ENCODE measurements at places on chromosomes 4 and X. TPM values are rescaled to one million over a fixed set of nuclear protein-coding genes. Genes with fewer than 3 reads are reported as not detected.

The HTR2C gene
- not detected for total RNA-seq

The EREG gene
- total RNA-seq: not detected

The RPS6KA6 gene
- 1.4 TPM for total RNA-seq

The MAGEA10 gene
- not detected for total RNA-seq

The CYSLTR1 gene
- 0.12 TPM for total RNA-seq

The GPR119 gene
- not detected for total RNA-seq

The USP51 gene
- 8.1 TPM for total RNA-seq

The TMSB15A gene
- 2.1 TPM for total RNA-seq

The LONRF3 gene
- total RNA-seq: not detected

The TSPAN6 gene
- 111 TPM for total RNA-seq

The NLGN4X gene
- not detected for total RNA-seq

DNA sequence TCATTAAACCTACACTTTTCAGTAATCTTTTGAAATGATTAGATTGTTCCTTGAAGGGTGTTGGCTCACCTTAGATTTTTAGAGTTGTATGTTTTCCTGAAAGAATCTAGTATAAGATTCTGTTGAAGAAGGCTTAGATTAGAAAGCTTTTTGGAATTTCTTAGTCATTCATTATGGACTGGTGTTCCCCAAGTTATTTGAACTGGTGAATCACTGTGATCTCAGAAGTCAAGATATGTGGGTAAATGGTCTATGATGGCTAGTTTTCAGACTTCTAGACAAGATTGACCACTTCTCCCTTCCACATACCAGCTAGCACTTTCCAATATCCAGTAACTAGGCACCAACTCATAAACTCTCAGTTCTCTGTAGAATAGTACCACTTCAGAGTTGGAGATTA lies 138.1 kb downstream of the KDM6A start:
- no peak for DNase-seq

DNA sequence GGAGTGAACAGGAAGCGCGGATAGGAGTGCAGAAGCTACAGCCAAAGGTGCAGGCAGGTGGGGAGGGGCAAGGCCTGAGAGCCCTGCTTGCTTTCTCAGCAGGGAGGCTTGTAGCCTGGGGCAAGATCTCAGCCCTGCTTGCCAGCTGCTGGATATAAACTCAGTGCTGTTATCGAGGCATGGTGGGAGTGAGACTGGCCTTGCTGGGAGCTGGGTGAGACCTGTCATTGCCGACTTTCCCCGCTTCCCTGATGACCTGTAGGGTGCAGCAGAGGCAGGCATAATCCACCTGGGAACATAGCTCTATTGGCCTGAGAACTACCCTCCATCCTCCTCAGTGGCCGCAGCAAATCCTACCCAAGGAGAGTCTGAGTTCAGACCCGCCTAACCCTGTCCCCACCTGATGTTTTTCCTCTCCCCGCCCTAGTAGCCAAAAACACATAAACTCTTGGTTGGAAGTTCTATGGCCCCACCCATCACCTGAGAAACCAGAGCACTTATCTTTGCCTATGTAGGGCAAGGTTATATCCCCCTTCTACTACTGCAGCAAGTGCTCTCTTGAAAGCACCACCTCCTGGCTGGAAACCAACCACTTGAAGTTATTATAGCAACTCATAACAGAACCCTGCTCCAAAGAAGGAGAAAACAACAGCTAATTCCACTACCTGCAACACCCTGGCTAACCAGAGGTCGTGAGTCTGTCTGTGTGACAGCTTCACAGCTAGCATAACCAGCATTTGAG lies 80.7 kb downstream of the FHIP1A start:
- DNase-seq: no peak

DNA sequence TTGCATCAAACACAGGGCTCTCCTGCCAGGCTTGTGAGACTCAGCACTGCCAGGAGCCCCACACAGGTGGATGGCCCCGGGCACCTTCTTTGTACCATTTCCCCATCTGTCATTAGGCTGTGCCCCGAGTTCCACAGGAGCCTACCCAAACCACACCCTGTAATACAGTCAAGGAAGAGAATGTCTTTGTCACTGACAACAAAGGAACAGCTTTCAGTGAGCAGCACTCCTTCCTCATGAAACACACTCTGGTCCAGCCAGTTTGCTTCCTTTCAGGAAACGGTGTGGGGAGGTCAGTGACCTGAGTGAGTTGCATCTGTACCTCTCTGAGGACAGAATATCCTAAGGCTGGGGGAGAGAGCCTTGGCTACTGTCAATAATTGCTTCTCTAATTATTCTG lies 53.7 kb downstream of the LNX1 start:
- DNase-seq: no peak

DNA sequence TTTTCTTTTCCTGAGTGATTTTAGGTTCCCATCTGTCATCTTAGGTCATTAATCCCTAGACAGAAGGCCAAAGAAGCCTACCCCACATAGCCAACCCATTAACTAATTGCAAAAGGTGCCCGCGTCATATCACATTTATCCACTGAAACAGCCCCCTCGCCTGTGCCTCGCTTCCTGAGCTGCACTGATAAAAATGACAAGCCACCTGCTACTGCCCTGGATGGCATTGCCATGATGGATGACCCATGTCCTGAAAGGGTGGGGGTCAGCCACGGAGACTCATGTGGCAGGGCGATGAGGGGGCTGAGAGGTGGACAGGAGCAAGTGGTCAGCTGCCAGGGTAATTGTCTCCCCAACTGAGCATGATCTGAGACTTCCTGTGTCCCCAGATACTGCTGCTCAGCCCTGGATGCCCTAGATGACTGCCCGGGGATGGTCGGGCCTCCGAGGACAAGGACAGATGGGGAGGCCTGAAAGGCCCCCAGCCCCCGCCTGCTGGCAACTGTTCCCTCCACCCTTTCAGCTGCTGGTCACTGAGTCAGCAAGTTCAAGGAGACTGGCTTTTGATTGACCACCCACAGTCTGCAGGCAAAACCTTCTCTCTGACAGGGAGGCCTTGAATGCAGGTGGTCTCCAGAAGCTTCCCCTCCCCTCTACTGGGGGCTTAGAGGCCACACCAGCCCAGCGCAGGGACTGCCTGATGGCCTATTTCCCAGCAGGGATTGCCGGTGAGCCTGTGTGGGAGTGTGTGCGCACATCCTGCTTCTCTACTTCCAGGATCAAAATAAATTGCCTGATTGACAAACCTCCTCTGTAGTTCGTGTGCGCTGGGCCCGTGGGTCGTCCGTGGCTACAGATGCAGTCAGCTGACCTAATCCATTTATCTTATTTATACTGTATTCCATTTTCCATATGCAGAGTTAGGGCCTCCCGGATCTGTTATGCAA lies 496.3 kb downstream of the BCOR start:
- no peak for DNase-seq

DNA sequence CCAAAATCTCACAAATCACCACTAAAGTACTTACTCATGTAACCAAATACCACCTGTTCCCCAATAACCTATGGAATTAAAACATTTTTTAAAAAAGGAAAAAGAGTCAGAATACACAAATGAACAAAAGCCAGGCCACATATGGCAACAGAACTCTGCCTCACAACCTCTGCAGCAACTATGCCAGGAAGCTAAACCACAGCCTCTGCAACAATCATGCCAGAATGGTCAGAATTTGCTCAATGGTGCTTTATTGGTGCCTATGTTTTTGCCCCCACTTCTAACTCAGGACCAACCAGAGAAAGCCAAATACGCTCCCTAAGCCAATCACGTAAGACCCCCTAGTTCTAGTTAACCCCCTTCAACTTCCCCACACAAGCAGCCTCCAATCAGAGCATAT lies 69.6 kb downstream of the HOPX start:
- no peak for DNase-seq

DNA sequence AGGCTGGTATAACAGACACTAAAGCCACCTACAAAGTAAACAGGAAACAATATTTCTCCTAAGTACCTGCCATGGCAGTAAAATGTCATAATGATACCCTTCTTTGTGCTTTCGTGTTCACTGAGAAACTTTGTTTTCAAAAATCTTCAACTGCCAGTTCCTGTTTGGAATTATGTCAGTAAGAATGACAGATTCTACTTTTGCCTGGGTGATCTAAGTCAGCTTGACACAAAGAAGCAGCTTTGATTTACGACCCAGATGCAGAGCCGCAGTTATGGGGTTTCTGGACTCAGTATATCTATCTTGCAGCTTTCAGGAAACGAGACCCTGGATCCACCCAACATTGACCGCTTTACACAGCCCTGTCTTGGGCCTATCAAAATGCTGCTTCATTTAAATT lies 71.2 kb downstream of the SNX25 start:
- no peak for DNase-seq

GRCh38 chrX:73182502-73183114 lies 32.0 kb downstream of the NAP1L2 start:
- no peak for DNase-seq

GRCh38 chr4:20662851-20663250 lies 37.4 kb upstream of the PACRGL start:
- no peak for DNase-seq

- no peak for DNase-seq
Observed at GRCh38 chr4:15754323-15754722, 23.8 kb upstream of the CD38 start.

- no peak for DNase-seq
Observed at GRCh38 chrX:97016106-97016505, 132.4 kb downstream of the RPA4 start.

GRCh38 chrX:69109706-69110105 lies 55.5 kb downstream of the PJA1 start:
- no peak for DNase-seq

GRCh38 chr4:75939890-75940691 lies 722 bp downstream of the NAAA start:
- DNase-seq: peak; percentile 71

DNA sequence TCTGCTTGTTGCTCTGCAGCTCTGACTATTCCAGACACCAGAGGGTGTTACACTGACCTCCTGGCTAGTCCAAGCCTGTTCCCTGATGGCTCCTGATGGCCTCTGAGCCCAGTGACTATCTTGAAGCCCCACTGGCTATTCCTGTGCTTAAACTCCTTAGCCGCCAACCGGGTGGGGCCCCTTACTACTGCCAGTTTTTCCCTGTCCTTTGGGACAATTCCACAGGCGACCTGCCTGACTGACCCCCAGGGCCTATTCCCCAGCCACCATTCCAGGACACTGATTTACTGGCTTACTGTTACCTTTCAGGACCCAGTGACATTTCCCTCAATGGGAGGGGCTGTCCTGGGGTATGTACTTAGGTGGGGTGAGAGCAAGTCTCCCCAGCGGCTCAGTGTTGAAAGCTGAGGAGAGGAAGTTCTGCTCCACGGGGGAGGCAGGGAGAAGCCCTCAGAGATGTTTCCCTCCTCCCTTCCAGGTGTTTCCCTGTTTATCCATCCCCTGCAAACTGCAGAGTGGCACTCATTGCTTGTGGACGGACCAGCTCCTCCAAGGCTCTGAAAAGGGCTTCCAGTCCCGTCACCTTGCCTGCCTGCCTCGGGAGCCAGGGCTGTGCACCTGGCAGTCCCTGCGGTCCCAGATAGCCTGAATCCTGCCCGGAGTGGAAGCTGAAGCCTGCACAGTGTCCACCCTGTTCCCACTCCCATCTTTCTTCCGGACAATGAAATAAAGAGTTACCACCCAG lies 4.0 kb downstream of the TIMP1 start:
- no peak for DNase-seq

DNA sequence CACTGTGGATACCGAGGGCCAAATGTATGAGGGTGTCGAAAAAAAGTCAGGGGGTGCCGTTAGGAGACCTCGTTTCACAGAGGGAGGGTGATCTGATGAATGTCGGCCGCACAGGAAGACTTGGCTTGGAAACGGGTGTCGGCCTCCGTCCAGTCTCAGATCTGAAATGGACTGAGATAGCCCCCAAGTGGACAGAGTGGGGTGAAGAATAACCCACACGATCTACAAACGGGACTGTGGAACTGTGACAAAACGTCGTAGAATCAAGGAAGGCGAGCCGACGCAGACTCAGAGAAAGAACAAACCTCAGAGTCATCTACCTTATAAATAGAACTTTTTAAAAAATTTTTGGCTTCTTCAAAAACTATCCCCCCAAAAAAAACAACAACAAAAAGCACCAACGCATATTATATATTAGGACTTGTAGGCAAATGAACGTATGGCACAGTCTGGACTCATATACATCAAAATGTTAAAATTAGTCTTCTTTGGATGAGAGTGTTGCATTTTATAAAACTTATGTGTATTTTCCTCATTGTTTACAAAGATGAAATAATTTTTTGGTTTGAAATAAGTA lies 63.8 kb upstream of the IRF2 start:
- DNase-seq: peak; percentile 95

DNA sequence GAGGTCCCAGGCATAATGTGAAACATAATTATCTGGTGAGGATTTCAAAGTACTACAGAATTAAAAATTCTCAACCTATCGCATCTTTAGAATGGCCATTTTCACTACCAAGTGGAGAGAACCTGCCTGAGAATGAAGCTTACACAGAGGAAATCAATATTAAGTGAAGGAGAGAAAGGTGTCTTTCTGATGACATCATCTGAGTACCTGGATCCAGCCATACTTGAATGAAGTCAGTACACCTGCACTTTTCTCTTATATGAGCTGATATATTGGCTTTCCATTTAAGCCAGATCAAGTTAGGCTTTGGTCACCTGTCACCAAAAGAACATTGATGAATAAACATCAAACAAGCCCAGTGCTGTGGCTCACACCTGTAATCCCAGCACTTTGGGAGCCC lies 118.9 kb upstream of the MED14 start:
- DNase-seq: no peak

GRCh38 chr4:146432065-146432464 lies 89.7 kb downstream of the SLC10A7 start:
- no peak for DNase-seq

DNA sequence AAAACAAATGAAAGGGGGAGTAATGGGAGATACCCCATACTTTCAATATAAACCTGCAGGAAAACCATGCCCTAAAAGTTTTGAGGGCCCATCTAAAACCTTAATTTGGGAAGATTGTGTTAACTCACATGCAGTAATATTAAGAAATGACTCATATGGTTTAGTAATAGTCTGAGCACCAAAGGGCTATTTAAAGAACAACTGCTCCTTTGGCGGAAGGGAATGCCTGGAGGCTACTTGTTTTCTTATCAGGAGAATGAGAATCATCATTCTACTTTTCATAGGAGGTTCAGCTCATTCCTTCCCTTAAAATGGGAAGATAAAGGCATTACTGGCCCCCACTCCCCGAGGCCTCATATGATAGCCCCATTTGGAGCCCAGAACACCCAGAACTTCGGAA lies 47.6 kb downstream of the SPIN3 start:
- DNase-seq: no peak

- DNase-seq: no peak
Observed at GRCh38 chrX:43456063-43456462, 200.0 kb upstream of the MAOA start.

DNA sequence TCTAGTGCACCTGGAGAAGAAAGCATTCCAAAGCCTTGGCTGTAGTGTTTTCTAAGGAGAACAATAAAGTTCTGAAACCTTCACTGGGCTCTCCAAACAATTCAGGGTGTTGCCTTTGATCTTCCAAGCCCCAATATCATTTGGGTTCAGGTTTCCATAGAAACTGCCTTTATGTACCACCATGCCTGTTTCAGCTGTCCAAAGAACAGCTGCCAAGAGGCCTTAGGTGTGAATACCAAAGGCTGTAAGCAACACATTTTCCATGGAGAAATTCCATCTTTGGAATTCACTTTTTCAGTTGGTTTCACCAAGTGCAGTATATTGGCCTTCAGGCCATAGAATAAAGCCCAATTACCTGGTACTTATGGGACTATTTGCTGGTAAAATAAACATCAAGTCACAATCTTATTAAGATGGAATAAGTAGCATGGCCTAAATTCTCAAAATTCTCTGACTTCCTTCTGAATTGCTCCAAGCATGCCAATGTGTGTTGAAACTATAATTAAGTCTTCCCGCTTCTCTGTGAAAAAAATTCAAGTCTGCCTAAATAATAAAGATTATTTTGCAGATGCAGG lies 61.9 kb downstream of the COX18 start:
- DNase-seq: no peak

GRCh38 chr4:147110473-147111367 lies 165.1 kb upstream of the TTC29 start:
- DNase-seq: no peak
